ENCODE measurements at places on chromosomes 16 and 17.

- H3K4me1 ChIP-seq: peaks cover 67% of the 10 kb centered on the region
- peaks cover 16% of the 10 kb centered on the region for H3K27me3 ChIP-seq
- H3K27ac ChIP-seq: peak overlapping the region; percentile 70
- H3K36me3 ChIP-seq: no peaks in the 10 kb centered on the region
- H3K4me3 ChIP-seq: peak overlapping the region; percentile 85
Measured at GRCh38 chr16:383326-384051, 1.7 kb upstream of the PGAP6 start.

DNA sequence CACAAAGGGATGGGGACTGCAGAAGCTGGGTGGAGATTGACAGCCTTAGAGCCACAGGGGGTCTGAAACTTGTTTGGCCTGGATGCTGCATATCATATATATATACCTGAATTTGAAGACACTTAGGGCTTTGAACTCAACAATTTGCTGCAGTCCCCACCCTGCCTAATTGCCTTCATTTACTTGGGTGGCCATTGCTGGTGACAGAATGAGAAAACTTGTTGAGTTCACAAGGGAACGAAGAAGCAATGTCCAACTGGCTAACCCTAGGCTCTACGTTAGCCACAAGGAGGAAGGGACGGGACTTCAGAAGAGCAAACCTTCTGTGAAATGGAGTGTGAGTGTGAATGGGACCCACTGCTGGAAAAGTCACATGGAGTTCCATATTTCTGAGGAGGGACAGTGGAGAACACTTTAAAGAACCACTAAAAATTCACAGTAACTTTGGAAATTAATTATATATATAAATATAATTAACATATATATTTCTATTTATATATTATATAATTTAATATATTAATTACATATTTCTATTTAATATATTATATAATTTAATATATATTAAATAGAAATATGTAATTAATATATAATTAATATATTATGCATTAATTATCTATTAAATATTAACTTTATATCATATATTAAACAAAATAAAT, 215.3 kb upstream of the SOX9 start:
- H3K4me1 ChIP-seq: peaks cover 7% of the 10 kb centered on the region
- H3K27ac ChIP-seq: no peak overlapping the region
- no peak for DNase-seq
- no peaks in the 10 kb centered on the region for H3K36me3 ChIP-seq

- peaks cover 2% of the 10 kb centered on the region for H3K27me3 ChIP-seq
- H3K27ac ChIP-seq: no peak overlapping the region
- no peak overlapping the region for H3K4me3 ChIP-seq
- DNase-seq: no peak
- H3K36me3 ChIP-seq: no peaks in the 10 kb centered on the region
Measured at GRCh38 chr17:66738301-66738700, 96.6 kb upstream of the CACNG5 start.

- no peak overlapping the region for H3K27ac ChIP-seq
- peaks cover 8% of the 10 kb centered on the region for H3K4me1 ChIP-seq
- peaks cover 3% of the 10 kb centered on the region for H3K27me3 ChIP-seq
- H3K4me3 ChIP-seq: no peak overlapping the region
- no peaks in the 10 kb centered on the region for H3K36me3 ChIP-seq
Measured at GRCh38 chr16:86107215-86107825, 208.4 kb downstream of the IRF8 start.

DNA sequence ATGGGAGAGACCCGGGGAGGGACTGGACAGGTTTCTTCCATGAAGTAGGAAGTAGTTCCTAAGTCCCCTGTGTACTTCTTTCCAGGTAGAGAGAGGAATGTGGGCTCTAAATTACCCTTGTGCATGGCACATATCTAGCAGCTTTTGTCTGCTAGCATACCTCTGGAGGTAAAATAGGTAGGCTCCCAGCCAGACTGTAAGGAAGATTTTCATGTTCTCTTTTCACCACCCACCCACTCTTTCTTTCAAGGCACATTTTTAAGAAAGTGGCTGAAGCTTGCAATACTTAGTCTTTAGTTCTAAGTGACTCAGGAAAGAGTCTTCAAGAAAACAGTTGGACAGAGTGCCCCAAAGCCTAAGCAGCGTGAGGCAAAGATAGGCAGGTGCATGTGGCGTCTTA, 9.2 kb downstream of the MINK1 start:
- H3K27ac ChIP-seq: peak overlapping the region; percentile 45
- peaks cover 4% of the 10 kb centered on the region for H3K27me3 ChIP-seq
- H3K4me1 ChIP-seq: peaks cover 45% of the 10 kb centered on the region
- H3K36me3 ChIP-seq: peaks cover 23% of the 10 kb centered on the region
- no peak for DNase-seq
- no peak overlapping the region for H3K4me3 ChIP-seq

- peaks cover 3% of the 10 kb centered on the region for H3K27me3 ChIP-seq
- no peak overlapping the region for H3K27ac ChIP-seq
- no peaks in the 10 kb centered on the region for H3K4me1 ChIP-seq
- no peak for DNase-seq
- no peaks in the 10 kb centered on the region for H3K36me3 ChIP-seq
- no peak overlapping the region for H3K4me3 ChIP-seq
Measured at GRCh38 chr17:28956861-28957260, 5.5 kb upstream of the PHF12 start.

GRCh38 chr17:77916264-77916663, 42.2 kb upstream of the TNRC6C start:
- peaks cover 5% of the 10 kb centered on the region for H3K36me3 ChIP-seq
- H3K27ac ChIP-seq: no peak overlapping the region
- no peak overlapping the region for H3K4me3 ChIP-seq
- peaks cover 53% of the 10 kb centered on the region for H3K27me3 ChIP-seq
- DNase-seq: no peak

- H3K4me1 ChIP-seq: peaks cover 90% of the 10 kb centered on the region
- H3K27ac ChIP-seq: peak overlapping the region; percentile 90
- peak overlapping the region; percentile 43 for H3K4me3 ChIP-seq
- H3K36me3 ChIP-seq: no peaks in the 10 kb centered on the region
- no peaks in the 10 kb centered on the region for H3K27me3 ChIP-seq
Measured at GRCh38 chr16:12096157-12096777, 119.7 kb downstream of the SNX29 start.

GRCh38 chr16:4570688-4571321, 14.7 kb downstream of the C16orf96 start:
- H3K4me3 ChIP-seq: no peak overlapping the region
- H3K36me3 ChIP-seq: no peaks in the 10 kb centered on the region
- no peak for DNase-seq
- H3K27me3 ChIP-seq: peaks cover 7% of the 10 kb centered on the region

DNA sequence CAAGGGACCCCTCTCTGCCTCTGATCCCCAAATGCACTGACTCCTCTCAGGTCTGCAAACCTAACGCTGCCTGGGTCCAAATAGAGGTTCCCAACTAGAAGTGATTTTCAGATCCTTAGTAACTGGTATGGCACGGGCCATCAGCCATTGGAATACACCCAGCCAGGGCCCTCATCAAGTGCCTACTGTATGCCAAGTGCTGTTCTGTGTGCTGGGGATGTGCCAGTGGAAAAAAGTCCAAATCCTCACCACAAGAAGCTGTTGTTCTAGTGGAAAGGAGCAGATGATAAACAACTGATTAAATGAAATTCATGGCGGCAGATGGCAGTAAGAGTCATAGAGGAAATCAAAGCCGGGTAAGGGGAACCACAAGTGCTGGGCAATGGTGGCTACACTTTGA, 57.2 kb upstream of the MED9 start:
- peaks cover 16% of the 10 kb centered on the region for H3K27me3 ChIP-seq
- no peak overlapping the region for H3K27ac ChIP-seq
- no peaks in the 10 kb centered on the region for H3K36me3 ChIP-seq
- no peak overlapping the region for H3K4me3 ChIP-seq
- no peak for DNase-seq

DNA sequence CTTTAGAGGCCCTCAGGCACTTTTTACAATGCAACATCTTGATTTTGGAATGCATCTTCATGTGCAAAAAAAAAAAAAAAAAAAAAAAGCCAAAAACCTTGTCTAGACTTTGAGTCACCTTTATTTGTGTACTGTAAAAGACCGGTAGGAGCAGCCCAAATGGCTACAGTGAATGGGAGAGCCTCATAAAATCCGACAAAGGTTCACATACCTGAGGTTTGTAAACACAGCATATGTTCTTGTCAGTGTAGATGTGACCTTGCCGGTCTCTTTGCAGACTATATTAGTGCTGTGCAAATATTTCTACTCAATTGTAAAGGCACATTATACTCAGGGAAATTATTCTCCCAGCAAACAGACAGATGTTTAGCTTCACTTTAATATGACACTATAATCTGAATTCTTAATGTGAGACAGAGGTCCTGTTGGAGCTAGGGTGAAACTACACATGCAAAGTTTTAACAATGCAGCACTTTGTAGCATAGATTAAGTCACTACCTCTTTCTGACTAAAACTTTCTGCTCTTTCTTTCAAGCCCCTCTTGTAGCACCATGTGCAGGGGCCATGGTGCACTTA, 211.3 kb downstream of the CA10 start:
- no peak for DNase-seq
- H3K4me3 ChIP-seq: no peak overlapping the region
- H3K27me3 ChIP-seq: peaks cover 10% of the 10 kb centered on the region
- H3K27ac ChIP-seq: no peak overlapping the region
